Hypothalamus (tissue), 51 donors: ENCODE measurements at places on chromosomes 2 and 18.

DNA sequence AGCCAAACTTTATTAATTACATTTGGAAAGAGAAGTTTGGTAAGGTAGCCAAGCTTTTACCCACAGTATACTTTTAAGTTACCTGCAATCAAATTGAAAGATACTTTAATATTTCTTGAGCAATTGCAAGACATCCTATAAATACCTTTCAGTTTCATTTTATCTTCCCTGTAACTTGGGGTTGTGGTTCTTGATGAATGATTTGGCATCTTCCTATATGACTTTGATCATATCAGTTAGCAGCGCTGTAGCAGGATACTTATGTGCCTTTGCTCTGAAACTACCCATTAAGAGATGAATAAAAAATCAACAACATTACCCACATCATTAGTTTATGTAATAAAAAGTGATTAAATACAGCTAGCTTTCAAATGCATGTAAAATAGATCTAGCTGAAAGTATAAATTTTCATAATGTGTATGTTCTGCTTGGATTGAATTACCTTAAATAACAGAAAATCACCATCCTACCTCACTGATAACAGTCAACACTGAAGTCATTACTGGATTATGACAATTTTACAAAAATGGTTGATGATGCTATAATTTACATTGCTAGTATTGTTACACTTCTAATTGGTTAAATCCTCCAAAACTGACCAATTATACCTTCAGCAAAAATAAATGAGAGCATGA, 50.4 kb downstream of the MMADHC start:
- DNase-seq, result no peak

DNA sequence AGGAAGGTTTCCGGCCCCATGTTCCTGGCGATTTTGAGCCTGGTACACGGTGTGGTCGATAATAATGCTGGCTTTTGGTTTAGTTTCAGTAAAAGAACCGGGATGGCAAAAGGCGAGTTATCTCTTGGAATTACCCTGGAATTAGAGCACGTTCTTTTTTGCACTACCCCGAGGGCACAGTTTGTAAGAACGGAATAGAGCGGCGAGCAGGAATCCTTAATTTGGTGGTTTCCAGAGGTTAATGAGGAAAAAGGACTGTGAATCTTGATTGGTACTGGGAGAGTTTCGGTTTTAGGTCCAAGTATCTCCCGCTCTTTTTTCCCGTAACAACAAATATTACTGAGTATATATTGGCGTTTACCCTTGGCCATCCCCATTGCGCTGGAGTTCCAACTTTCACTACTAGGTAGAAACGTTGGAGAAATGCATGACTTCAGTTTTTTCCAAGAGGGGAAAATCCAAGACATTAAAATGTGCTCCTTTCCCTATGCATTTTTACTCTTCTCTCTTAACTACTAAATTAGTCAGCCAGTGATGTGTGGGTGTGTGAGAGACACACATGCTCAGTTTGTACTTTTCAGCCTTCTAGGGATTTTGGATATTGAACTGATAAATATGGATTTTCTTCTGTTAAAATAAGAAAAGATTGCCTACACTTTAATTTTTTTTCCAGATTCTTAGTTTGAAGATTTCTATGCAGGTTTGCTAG, 160.8 kb downstream of the AGPS start:
- no peak for DNase-seq

DNA sequence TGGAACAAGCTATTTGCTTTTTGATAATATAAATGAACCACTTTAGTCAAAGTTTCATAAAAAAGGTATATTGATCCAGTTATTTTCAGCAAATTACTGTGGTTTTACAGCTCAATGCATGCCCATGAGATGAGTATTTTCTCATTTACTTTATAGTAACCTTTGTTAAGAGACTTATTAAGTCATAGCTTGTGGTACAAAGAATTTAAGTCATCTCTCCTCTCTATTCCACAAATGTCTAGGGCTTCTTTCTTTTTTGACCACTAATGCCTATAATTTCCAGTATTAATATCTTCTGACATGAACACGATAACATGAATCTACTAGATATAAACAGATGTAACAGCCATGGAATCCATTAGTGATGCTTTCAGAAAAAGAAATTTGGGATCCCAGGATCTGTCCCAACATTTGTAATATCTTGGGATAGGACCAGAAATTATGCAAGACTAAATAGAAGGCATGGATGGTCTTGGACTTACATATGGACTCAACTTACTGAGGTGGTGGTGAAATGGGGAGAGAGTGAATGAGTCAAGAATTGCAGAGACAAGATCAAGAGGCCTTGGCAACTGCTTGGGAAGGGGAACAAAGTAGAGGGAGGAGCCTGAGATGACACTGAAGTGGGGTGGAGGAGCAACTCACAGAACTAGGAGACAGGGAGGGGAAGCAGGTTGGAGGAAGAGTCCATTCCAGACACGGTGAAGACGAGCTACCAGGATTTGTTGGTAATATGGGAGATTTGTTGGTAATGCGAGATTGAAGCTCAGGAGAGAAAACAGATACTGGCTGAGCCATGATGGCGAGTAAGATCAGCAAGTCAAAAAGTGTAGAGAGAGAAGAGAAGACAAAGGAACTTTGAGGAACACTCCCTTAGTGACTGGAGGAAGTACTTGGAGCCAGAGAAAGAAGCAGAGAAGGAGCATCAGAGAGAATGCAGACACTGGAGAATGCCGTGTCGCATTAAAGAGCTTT, 42.4 kb upstream of the KDM3A start:
- no peak for DNase-seq

- DNase-seq, result no peak
These were observed 135.3 kb downstream of the ETAA1 start for GRCh38 chr2:67532387-67532786.

DNA sequence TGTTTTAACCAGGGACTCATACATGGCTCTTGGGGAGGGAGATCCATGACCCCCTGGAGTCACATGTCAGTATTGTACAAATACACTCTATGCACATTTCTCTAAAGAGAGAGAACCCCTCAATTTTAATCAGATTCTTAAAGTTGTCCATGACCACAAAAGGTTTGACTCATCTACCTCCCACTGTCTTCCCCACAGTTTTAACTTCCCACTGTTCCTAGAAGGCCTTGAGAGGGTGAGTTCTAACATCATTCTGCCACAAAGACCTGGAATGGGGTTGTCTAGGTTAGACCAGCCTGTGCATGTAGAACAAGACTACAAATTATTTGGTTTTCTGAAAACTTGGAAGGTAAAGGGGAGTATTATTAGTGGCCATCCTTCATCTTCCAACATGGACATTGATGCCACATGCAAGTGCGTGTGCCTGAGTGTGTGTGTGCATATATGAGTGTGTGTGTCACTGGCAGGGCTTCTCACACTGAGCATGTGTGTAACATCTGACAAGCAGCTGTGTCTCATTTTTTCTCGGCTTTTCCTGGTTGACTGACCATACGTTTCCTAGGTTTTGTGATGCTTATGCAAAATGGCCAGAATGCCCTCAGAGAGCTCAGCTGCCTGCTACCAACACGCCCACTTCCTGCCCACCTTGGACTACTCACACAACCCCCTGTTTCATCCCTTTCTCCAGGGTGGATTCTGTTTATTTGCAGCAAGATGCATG, 94.6 kb upstream of the LGALSL start:
- no peak for DNase-seq

- no peak for DNase-seq
These were observed 192.5 kb downstream of the SMAD2 start for GRCh38 chr18:47737956-47738355.

- DNase-seq, result no peak
These were observed 252.6 kb downstream of the AGAP1 start for GRCh38 chr2:235746257-235746934.

DNA sequence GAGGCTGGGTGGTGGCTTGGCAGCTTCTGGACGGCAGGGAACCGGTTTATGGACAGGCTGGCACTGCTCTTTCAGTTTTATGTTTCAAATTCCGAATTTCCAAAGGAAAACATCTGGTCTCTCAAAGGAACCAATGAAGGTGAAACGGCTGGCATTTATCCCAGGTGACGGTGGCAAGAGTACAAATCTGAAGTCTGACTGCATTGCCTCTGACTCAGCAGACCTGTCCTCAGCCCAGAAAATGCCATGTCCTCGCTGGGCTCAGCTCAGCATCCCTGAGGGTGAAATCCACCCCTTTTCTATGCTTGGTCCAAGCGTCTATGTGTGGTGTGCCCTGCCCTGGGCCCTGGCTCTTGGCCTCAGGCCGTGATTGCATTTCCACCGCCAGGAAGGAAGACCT, 38.1 kb downstream of the NAPG start:
- no peak for DNase-seq

DNA sequence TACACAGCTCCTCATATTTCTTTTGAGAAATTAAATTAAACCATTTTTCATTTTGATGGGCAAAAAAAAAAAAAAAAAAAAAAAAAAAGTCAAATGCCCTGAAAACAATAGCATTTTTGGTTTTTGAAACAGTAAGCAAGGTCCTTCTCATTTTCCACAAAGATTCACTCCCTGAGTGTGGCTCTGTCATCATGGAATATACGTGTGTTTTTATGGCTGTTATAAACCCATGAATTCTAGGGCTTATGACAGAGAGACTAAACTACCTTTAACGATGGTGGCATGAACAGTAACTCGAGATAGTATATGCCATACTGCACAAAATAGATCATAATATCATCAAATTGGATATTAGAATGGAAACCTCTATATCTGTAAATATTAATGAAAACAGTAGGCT, 179.2 kb upstream of the ZNF521 start:
- DNase-seq, result no peak

DNA sequence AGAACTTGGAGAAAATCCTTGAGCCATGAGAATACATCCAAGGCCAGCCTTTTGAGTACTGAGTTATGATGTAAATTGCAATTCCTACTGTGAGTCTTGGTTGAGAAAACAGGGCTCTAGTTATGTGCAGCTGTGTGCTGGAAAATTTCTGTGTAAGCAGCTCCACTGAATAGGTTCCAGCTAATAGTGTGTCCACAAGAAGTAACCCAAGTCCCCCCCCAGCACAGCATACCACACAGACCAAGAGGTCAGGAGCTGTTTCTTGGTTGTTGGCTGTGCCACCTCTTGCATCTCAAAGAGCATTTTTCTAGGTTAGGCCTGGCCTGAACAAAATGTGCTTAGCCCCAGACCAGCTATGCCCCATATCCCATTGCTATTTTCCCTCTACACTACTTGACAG, 36.8 kb upstream of the APCDD1 start:
- no peak for DNase-seq
